GM12891 (cell line): ENCODE measurements at places on chromosomes 5 and 9.

DNA sequence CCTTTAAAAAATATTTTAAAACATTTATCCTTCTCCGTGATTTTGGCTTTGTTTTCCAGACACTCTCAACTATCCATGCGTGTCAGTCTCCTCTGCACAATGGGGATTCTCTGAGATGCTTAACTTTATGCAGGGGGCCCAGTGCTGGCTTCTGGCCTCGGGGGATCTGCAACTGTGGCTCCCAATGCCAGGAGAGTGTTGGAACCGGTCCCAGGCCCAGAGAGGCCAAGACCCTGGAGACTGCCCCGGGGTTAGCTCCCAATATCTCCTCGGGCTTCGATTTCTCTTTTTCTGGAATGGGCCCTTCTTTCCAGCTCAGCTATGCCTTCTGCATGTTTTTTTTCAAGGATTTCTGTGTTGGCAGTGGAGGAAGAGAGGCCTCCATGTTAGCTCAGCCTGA, 20.1 kb upstream of the SARDH start:
- no peak for DNase-seq

DNA sequence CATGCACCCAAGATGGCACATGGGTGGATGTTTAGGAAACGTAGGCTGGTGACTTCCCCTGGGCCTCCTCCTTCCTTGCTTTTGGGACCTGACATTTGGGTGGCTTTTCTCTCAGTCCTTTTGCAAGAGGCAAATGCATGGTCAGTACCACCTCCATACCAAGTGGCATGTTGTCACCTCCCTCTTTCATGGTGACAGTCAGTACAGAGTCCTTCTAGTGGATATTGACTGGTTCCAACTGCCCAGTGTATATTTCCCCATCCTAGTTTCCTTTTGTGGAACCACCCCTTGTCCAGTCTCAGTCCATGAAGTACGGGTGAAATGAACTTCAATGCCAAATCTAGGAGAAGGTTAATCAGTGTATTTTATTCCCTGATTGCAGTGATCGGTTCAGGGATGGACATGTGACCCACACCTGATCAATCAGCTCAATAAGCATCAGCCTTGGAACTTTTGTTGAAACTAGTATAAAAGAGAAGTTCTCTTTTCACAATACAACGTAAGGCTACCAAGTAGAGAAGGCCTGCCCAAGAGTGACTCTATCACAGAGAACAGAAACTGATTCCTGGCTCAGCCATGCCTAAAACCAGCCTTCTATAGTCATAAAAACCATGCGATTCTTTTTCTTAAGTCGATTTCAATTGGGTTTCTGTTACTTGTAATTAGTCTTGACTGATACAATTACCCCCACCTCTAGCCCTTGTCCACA, 143.4 kb upstream of the KLF9 start:
- no peak for DNase-seq

GRCh38 chr5:138662599-138662998, 87.4 kb upstream of the HSPA9 start:
- DNase-seq: no peak

DNA sequence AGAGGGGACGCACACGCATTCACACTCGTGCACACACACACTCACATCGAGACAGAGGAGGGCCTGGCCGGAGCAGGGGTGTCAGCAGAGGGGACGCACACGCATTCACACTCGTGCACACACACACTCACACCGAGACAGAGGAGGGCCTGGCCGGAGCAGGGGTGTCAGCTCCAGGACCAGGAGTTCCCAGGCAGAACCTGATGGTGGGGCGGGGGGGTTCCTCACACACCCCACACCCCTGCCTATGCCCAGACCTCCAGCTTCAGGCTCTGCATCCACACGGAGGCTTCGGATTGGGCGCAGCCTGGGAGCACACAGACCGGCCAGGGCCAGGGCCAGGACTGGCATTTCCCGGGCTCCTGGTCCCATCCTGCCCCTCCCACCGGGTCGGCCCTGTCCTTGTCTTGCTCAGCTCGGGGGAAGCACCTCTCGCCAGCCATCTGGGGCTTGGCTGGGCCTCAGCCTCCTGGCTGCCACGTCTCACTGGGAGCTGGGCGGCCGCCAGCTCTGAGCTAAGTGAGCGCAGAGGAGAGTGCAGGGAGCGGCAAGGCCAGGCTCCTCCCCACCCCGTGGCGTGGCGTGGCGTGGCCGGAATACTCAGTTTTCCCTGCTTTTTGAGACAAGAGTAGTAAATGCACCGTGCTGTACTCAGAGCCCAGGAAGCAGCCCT, 31.3 kb downstream of the ADAMTS2 start:
- no peak for DNase-seq

GRCh38 chr9:121601194-121601593, 50.2 kb upstream of the DAB2IP start:
- no peak for DNase-seq

DNA sequence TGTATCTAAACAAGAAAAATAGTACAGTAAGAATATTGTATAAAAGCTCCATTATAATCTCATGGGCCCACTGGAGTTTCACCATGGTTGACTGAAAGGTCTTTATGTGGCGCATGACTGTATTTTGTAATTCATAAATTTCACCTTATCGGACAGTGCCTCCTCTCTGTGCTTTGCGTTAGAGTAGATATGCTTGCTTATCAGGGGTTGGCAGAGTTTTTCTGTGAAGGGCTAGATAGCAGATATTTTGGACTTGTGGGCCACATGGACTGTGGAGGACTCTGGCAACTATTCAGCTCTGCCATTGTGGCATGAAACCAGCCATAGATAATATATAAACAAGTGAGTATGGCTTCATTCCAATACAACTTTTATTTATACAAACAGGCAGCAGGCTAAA, 23.2 kb downstream of the GAPVD1 start:
- DNase-seq: no peak

GRCh38 chr9:88533951-88534455, 975 bp upstream of the NXNL2 start:
- DNase-seq: no peak
